ENCODE measurements at places on chromosomes 1 and 21.

GRCh38 chr1:35014486-35014885, 17.3 kb downstream of the ZMYM6 start:
- no peak for DNase-seq
- no peak overlapping the region for H3K4me3 ChIP-seq
- no peak overlapping the region for H3K27ac ChIP-seq
- H3K36me3 ChIP-seq: peaks cover 36% of the 10 kb centered on the region
- H3K27me3 ChIP-seq: no peaks in the 10 kb centered on the region

GRCh38 chr1:242081446-242081845, 82.5 kb upstream of the MAP1LC3C start:
- H3K4me1 ChIP-seq: no peaks in the 10 kb centered on the region
- no peak overlapping the region for H3K27ac ChIP-seq
- DNase-seq: no peak
- H3K27me3 ChIP-seq: no peaks in the 10 kb centered on the region
- no peaks in the 10 kb centered on the region for H3K36me3 ChIP-seq

DNA sequence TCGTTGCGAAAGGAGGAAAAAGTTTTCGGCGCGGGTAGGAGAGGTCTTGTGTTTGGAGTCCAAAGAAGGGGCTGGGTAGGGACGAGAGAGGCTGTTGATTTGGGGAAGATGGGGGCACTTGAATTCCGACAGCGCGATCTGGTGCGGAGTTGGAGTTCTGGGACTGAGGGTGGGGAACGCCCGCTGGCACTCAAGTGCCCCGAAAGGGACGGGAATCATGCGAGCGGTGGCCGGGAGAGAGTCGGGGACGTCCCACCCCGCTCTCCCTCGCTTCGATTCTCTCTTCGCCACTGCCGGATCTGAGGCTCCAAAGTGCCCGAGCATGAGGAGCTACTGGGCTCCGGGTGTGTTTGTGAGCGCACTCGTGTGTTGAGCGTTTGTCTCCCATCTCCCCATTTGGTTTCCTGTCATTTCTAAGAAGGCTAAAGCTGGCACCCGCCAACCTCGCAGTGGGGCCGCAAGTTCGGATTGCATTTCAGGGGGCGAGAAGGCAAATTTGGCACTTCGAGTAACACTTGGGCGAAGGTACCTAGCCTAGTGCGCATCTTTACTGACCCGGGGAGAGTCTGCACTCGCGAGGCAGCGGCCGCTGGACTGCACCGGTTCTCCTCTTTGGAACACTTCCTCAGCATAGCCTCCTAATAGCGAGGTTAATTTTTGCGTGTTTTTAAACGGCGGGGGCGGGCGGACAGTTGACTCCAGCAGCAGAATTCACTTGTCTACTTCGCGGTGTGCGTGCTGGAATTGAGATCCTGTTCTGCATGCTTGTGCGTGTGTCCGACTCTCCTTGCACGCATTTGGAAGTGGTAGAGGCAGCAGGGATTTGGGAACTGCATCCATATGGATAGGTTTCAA, 1.2 kb downstream of the CHRM3 start:
- H3K4me3 ChIP-seq: peak overlapping the region; percentile 20
- peaks cover 73% of the 10 kb centered on the region for H3K27me3 ChIP-seq
- DNase-seq: no peak

DNA sequence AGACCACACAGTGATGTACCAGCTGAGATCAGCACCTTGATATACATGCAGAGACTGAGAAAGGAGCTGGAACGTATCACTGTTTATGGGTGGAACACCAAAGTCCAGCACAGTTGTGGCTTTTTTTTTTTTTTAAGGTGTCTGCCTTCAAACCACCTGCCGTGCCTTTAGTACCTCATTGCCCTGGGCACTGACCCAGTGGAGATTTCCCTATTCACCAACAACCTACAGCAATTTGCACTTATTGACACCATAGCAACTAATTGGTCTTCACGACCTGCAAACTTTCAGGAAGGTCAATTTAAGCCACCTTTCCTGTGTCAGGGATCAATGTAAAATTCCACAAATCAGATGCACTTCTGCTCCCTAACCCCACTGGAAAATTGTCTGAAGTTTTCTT, 181.6 kb upstream of the ADGRL2 start:
- no peak for DNase-seq
- H3K4me3 ChIP-seq: no peak overlapping the region
- H3K4me1 ChIP-seq: no peaks in the 10 kb centered on the region
- no peaks in the 10 kb centered on the region for H3K27me3 ChIP-seq

GRCh38 chr1:65524931-65525265, 104.4 kb downstream of the LEPR start:
- H3K4me3 ChIP-seq: peak overlapping the region; percentile 58
- H3K27ac ChIP-seq: no peak overlapping the region
- H3K4me1 ChIP-seq: no peaks in the 10 kb centered on the region

- peaks cover 13% of the 10 kb centered on the region for H3K4me1 ChIP-seq
- DNase-seq: no peak
- H3K27me3 ChIP-seq: no peaks in the 10 kb centered on the region
These were observed 616.9 kb downstream of the KIF26B start for GRCh38 chr1:245771511-245772281.

DNA sequence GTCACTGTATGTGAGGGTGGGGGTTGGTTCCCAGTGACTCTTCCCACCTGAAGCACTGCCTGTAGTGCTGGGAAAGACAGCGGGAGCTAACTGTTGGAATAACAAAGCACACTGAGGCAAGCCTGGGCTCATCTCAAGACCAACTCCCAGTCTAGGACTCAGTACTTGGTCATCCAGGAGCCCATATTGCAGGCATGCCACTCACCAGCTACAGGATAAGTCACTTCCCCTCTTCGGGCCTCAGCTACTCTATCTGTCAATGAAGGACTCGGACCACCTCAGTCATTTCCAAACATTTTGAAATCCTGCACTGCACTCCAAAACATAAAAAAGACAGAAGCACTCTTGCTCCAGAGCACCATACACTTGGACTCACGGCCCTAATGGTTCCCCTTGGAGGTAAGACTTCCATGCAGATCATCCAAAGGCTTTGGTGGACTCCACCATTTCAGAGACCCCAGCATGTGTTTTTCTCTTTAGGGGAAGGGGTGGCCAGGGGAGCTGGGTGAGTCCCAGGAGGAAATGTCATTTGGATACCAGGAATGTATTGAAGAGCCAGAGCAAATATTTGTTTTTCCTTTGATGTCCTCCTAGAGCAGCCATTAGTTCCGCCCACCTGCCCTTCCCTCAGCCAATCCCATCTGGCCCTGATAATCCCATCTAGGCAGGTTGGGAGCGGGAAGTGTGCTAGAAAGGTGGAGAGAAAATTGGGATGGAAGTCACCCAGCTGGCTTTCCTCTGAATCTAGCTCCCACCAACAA, 3.1 kb downstream of the NUAK2 start:
- H3K27me3 ChIP-seq: no peaks in the 10 kb centered on the region
- H3K4me1 ChIP-seq: peaks cover 62% of the 10 kb centered on the region
- DNase-seq: no peak
- no peaks in the 10 kb centered on the region for H3K36me3 ChIP-seq
- no peak overlapping the region for H3K4me3 ChIP-seq

GRCh38 chr1:1397839-1398523, 1.2 kb downstream of the CCNL2 start:
- H3K27me3 ChIP-seq: no peaks in the 10 kb centered on the region
- H3K27ac ChIP-seq: no peak overlapping the region
- no peak for DNase-seq
- peaks cover 36% of the 10 kb centered on the region for H3K4me1 ChIP-seq
- H3K36me3 ChIP-seq: peaks cover 75% of the 10 kb centered on the region

- no peak for DNase-seq
- no peaks in the 10 kb centered on the region for H3K36me3 ChIP-seq
- no peak overlapping the region for H3K4me3 ChIP-seq
- no peak overlapping the region for H3K27ac ChIP-seq
These were observed 66.6 kb downstream of the UBIAD1 start for GRCh38 chr1:11339346-11340232.

- no peak for DNase-seq
- no peaks in the 10 kb centered on the region for H3K36me3 ChIP-seq
- H3K4me3 ChIP-seq: no peak overlapping the region
- H3K27ac ChIP-seq: peak overlapping the region; percentile 62
- H3K4me1 ChIP-seq: peaks cover 14% of the 10 kb centered on the region
These were observed 8.2 kb upstream of the SSX2IP start for GRCh38 chr1:84698151-84699110.

GRCh38 chr1:234168061-234168724, 205.1 kb upstream of the COA6 start:
- no peak overlapping the region for H3K27ac ChIP-seq
- no peaks in the 10 kb centered on the region for H3K27me3 ChIP-seq
- H3K4me3 ChIP-seq: no peak overlapping the region
- no peaks in the 10 kb centered on the region for H3K36me3 ChIP-seq

GRCh38 chr1:168617974-168618750, 41.8 kb downstream of the XCL1 start:
- H3K36me3 ChIP-seq: no peaks in the 10 kb centered on the region
- H3K4me1 ChIP-seq: peaks cover 30% of the 10 kb centered on the region
- no peak for DNase-seq
- no peak overlapping the region for H3K27ac ChIP-seq
- no peaks in the 10 kb centered on the region for H3K27me3 ChIP-seq
- H3K4me3 ChIP-seq: no peak overlapping the region

GRCh38 chr1:168945870-168946269, 160.6 kb upstream of the ATP1B1 start:
- no peaks in the 10 kb centered on the region for H3K4me1 ChIP-seq
- DNase-seq: peak; percentile 57
- H3K27ac ChIP-seq: peak overlapping the region; percentile 60
- H3K36me3 ChIP-seq: no peaks in the 10 kb centered on the region

- no peak overlapping the region for H3K27ac ChIP-seq
- peaks cover 6% of the 10 kb centered on the region for H3K4me1 ChIP-seq
- H3K4me3 ChIP-seq: no peak overlapping the region
- no peaks in the 10 kb centered on the region for H3K27me3 ChIP-seq
- no peaks in the 10 kb centered on the region for H3K36me3 ChIP-seq
These were observed 60.5 kb downstream of the TESK2 start for GRCh38 chr1:45430490-45430889.

- no peak overlapping the region for H3K27ac ChIP-seq
- no peak for DNase-seq
- H3K36me3 ChIP-seq: no peaks in the 10 kb centered on the region
- no peak overlapping the region for H3K4me3 ChIP-seq
- H3K4me1 ChIP-seq: no peaks in the 10 kb centered on the region
These were observed 103.0 kb upstream of the BACE2 start for GRCh38 chr21:41064951-41065350.

- H3K27me3 ChIP-seq: no peaks in the 10 kb centered on the region
- no peaks in the 10 kb centered on the region for H3K4me1 ChIP-seq
- H3K36me3 ChIP-seq: no peaks in the 10 kb centered on the region
- no peak for DNase-seq
- H3K27ac ChIP-seq: no peak overlapping the region
- no peak overlapping the region for H3K4me3 ChIP-seq
These were observed 611.9 kb upstream of the ADAMTS5 start for GRCh38 chr21:27578741-27579265.

DNA sequence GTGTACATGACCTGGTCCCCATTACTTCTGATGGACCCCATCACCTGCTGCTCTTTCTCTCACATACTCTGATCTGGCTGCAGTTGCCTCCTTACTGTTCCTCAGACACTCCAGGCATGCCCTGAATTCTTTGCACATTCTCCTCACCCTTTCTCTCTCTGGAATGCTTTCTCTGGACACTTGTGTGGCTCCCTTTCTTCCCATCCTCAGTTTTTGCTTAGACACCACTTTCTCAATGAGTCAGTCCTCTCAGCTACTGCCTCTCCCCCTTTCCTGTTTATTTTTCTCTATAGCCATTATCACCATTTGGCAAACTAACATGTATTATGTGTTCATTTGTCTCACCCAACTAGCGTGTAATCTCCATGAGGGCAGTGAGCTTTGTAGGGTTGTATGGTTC, 28.1 kb downstream of the PLXNA2 start:
- H3K27ac ChIP-seq: no peak overlapping the region
- no peaks in the 10 kb centered on the region for H3K27me3 ChIP-seq
- H3K36me3 ChIP-seq: peaks cover 45% of the 10 kb centered on the region

DNA sequence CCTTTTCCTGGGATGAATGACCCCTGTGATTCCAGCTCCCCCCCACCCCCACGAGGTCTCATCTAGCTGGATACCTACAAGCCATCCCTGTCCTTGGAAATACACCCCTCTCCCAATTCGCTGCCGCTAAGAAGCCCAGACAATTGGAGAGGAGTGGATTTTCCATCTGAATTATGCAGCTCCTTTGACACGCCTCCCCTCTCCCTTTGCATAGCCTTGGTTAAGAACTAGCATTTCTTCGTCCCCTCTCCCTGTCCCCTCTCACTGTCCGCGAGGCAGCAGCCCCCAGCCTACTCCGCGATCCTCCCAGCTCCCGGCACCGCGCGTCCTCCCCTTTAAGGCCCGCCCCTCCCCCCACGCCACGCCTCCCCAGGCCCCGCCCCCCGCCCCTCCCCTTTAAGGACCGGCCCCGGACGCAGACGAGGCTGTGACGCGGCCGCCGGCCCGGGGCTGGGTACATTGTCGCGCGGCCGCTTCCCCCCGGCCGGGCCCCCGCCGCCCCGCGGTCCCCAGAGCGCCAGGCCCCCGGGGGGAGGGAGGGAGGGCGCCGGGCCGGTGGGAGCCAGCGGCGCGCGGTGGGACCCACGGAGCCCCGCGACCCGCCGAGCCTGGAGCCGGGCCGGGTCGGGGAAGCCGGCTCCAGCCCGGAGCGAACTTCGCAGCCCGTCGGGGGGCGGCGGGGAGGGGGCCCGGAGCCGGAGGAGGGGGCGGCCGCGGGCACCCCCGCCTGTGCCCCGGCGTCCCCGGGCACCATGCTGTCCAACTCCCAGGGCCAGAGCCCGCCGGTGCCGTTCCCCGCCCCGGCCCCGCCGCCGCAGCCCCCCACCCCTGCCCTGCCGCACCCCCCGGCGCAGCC, at the start of gene MAPKAPK2:
Gene MAPKAPK2, plus strand, starts transcription at position 428 of the 856 bp plus-strand sequence. Its CDS starts 325 bp downstream, at position 753.
- peaks cover 8% of the 10 kb centered on the region for H3K4me1 ChIP-seq
- peak; percentile 90 for DNase-seq
- no peaks in the 10 kb centered on the region for H3K27me3 ChIP-seq
- H3K4me3 ChIP-seq: peak within 1 kb of the TSS; percentile 93

GRCh38 chr1:86798608-86799291, 94.4 kb downstream of the SH3GLB1 start:
- peaks cover under 1% of the 10 kb centered on the region for H3K4me1 ChIP-seq
- H3K4me3 ChIP-seq: no peak overlapping the region
- no peaks in the 10 kb centered on the region for H3K27me3 ChIP-seq
- no peak for DNase-seq
- H3K27ac ChIP-seq: no peak overlapping the region

GRCh38 chr1:93453911-93454310, 6.0 kb downstream of the FNBP1L start:
- DNase-seq: no peak
- no peaks in the 10 kb centered on the region for H3K36me3 ChIP-seq
- H3K27ac ChIP-seq: no peak overlapping the region
- H3K4me3 ChIP-seq: no peak overlapping the region

- no peaks in the 10 kb centered on the region for H3K27me3 ChIP-seq
- H3K27ac ChIP-seq: no peak overlapping the region
- H3K36me3 ChIP-seq: peaks cover 17% of the 10 kb centered on the region
- peak; percentile 29 for DNase-seq
These were observed 3.7 kb downstream of the IFI6 start for GRCh38 chr1:27668121-27668807.

All from heart left ventricle (tissue), 16 donors.